ENCODE measurements at places on chromosomes 3 and 15.

DNA sequence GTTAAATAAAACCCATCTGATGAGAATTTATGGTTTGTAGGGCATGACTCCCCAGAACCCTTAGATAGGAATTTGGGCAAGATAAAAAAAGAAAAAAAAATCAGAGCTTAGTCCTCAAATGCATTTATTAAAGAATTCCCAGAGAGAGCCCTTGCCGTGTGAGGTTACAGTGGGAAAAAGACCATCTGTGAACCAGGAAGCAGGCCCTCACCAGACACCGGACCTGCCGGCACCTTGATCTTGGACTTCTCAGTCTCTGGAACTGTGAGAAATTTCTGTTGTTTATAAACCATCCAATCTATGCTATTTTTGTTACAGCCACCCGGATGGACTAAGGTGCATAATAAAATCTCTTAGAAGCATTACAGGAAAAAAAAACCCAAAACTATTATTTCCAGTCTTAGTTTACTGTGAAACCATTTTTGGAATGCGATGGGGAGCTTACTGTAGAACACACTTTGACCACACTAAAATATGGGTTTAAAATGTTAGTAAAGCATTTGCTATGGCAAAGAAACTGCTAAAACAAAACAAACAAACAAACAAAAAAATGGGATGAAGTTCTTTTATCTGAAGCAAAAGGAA, 72.2 kb downstream of the LEKR1 start:
- DNase-seq: no peak

- DNase-seq: no peak
These were observed 8.5 kb downstream of the MESP2 start for GRCh38 chr15:89784686-89784960.

GRCh38 chr3:43950775-43951174, 260.0 kb downstream of the ABHD5 start:
- DNase-seq: no peak

DNA sequence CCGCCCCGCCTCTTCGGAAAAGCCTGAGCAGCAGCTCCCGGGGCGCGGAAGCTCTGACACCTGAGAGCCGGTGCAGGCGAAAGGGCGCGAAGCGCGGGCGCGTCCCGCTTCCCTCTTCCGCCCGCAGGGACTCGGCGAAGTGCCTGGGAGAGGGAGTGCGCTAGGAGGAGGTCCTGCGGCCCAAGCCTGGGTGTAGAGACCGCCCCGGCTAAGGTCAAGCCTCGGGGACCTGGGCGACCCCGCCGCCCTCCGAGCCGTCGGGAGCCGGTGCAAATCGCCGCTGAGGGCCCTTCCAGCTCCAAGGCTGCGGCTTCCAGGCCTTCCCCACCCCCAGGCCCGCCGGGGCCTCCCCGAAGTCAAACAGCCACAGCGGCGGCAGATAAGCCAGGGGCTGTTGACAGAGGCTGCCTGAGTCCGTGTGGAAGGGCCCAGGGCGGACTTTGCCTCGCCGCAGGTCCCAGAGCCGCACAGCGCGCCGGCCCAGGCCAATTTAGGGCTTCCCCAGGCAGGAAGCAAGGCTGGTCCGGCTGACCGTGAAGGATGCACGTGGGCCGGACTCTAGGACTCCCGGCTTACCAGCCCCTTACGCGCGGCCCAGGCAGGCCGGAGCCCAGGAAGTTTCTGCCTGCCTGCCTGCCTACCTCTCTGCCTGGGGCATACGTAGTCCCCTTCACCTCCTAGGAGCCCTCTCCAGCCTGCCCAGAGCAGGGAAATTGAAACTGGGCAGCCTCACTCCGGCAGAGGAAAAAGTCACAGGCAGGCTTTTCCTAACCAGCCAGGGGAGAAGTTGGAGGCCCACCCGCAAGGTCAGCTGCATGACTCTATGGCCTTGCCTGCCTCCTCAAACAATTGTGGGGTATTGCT, 2.3 kb downstream of the ITPKA start:
- DNase-seq: no peak

DNA sequence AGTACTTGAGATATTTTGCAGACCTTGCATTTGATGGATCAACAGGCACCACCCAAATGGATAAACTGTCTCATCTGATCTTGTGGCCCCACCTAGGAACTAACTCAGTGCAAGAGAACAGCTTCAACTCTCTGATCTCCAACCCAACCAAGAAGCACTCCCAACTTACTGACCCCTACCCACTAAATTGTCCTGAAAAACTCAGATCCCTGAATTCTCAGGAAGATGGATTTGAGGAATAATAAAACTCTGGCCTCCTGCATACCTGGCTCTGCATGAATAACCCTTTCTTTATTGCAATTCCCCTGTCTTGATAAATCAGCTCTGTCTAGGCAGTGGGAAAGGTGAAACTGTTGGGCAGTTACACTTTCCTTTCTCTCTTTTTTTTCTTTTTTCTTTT, 247.9 kb downstream of the ZPLD1 start:
- no peak for DNase-seq

DNA sequence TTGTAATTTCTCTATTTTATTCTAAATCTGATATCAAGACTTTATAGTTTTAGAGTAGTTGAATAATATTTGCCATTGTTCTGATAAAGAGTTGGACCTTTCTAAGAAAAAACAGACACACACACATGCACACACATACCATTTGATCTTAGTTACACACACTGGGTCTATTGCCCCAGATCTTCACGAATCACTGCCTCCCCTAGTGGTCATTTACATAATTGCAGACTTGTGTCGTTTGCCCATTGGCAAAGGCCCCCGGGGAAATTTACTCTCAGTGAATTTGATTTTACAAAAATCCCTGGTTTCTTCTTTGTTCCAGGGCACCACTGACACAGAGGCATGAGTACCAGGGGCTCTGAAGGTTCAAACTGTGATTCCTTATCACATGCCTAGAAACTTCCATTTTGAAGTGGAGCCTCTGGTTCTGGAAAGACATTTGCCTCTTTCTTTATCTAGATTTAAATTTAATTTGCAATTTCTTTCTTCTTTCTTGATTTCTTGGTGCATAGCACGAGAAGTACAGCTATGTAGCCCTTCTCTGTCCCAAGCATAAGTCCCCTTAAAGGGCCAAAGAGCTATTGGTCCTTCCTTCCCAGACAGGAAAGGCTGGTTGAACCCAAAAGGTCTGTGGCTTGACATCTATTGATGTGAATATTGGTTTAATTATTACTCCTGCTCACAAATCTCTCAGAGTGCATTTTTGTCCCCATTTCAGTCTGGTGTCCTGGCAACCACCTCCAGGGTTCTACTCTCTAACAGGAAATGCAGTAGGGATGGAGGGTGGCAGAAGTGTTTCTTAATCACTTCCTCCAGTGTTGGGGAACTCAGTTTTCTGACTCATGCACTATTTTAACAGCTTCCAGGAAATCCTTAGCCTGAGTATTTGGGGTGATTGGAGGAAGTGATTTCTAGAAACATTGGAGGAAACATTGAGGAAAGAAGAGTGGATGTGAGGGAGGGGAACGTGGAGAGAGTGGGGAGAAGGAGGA, 32.4 kb upstream of the SLC6A11 start:
- no peak for DNase-seq

DNA sequence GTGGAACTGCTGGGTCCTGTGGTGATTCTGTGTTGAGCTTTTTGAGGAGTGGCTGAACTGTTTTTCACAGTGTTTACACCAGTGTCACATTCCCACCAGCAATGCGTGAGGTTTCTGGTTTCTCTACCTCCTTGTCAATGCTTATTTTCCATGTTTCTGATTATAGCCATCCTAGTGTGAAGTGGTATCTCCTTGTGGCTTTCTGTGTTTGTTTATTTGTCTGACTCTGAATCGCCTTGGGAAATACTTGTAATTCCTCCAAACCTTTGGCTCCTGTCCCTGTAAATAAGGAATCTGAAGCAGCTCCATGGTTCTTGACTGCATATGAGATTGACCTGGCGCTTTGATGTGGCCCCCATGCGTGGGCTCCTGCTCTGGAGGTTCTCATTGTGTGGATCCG, 20.6 kb downstream of the FAN1 start:
- no peak for DNase-seq

- no peak for DNase-seq
These were observed 158.8 kb downstream of the SLCO3A1 start for GRCh38 chr15:92012368-92012629.

DNA sequence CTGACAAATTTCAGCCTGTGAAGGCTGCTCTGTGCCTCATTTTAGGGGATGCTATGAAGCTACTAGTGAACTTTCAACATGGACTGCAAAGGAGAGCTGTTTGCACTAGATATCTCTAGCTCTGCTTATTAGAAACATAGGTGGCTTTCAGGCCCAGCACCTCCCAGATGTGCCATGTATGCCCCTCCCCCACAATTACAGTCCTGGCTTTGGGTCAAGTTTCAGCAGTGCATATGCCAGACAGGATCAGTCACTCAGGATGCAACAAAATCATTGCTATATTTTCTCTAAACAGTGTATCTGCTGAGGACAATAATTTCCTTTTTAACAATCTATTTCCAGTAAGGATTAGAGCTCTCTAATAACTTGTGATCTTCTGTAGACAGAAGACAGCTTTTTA, 178.8 kb upstream of the STAC start:
- no peak for DNase-seq

DNA sequence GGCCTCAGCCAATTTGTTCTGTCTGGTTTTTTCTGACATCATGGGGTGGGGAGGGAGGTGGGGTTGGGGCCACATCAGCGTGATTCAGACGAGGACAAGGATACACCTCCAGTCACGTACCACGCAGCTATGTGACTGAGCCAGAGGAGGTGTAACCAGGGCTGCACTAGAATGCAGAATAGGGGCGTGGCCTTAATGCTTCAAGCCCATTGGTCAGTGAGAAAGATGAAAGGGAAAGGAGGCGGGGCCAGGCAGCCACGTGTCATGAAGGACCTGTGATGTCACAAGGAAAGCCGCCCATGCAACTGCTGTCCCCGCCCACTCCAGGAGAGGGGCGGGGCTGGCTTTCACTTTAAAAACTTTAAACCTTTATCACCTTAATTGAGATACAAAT, at the start of gene GOLGA6L2:
GOLGA6L2 (minus strand) TSS at position 137 of the 394 bp plus-strand sequence; CDS start at position 75, 62 bp downstream.
- peak; percentile 1 for DNase-seq

GRCh38 chr3:54954521-54954920, 26.7 kb upstream of the LRTM1 start:
- peak; percentile 34 for DNase-seq

DNA sequence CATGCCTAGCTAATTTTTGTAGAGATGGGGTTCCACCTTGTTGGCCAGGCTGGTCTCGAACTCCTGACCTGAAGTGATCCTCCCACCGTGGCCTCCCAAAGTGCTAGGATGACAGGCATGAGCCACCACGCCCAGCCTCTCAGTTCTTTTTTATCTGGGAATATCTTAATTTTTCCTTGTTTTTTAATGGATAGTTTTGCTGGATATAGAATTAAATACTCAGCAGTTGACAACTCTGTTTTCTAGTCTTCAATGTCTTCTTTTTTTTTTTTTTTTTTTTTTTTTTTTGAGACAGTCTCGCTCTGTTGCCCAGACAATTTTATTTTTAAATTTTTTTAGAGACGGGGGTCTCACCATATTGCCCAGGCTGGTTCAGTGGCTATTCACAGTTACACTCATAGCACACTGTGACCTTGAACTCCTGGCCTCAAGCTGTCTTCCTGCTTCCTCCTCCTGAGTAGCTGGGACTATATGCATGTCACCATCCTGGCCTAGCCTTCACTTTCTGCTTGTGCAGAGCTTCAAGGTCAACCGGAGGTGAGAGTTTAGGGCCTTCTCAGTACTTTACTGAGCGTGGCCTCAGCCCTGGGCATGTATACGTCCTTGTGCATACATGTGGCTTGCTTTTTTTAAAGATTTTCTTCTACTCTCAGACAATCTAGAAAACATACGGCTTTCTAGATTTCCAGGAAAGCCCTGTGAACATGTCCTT, 120.5 kb downstream of the ZNF609 start:
- DNase-seq: no peak

- DNase-seq: no peak
These were observed 650.8 kb downstream of the MCTP2 start for GRCh38 chr15:94882071-94882712.

DNA sequence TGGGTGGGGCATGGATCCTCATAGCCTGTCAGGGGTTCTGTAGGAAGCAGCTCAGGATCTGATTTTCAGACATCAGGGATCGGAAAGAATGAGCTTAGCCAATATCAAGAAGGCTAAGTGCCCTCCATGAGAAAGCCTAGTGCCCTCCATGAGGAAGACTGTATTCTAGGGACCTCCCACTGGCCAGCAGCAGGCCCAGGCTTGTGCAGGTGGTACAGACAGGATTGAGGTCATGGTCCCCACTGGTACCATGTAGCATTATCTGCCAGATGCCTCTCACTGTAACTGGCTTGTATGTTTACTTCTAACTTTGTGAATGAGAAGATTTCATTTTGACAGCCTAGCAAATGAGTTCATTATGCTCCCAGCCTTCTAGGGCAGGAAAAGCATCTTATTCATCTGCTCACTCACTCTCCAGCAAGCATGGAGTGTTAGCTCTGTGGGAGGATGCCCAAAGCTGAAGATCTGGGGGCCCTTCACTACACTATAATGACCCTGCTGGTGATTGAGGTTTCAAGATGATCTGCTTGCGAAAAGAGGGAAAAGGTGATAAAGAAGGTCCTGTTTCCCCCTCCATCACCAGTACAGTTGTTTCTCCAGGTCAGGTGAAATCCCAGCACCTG, 7.5 kb downstream of the EPHB1 start:
- no peak for DNase-seq

GRCh38 chr15:90191344-90191687, 9.8 kb upstream of the SEMA4B start:
- DNase-seq: no peak

- DNase-seq: peak; percentile 88
These were observed 38.4 kb downstream of the PCOLCE2 start for GRCh38 chr3:142850395-142851023.

GRCh38 chr3:61927332-61927731, 366.0 kb downstream of the PTPRG start:
- DNase-seq: no peak

GRCh38 chr3:143590660-143591059, 257.6 kb downstream of the SLC9A9 start:
- no peak for DNase-seq

- DNase-seq: no peak
These were observed 455.6 kb upstream of the PROK2 start for GRCh38 chr3:72240531-72240930.

DNA sequence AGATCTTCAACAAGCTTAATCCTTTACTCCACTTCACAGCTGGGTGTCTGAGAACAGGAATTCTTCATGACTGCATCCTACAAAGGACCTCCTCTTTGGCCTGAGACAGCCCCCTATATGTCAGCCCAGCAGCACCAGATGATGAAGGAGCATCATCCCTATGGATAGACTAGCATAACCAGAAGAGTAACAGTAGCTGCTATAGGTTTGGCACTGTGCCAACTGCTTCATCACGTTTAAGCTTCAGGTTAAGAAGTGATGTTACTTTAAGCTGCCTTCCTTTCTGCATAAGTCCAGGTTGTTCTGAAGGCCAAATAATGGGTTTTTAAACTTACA, 50.6 kb downstream of the CMSS1 start:
- no peak for DNase-seq

DNA sequence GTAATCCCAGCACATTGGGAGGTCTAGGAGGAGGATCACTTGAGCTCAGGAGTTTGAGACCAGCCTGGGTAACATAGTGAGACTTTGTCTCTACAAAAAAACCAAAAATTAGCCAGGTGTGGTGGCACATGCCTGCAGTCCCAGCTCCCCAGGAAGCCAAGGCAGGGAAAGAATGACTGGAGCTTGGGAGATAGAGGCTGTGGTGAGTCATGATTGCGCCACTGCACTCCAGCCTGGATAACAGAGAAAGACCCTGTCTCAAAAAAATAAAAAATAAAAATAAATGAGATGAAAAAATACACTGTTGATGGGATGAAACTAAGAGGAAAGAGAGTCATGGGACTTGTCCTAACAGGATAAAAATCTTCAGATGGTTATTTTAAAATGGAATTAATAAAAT, 137.6 kb downstream of the IMPG2 start:
- peak; percentile 58 for DNase-seq

- no peak for DNase-seq
These were observed 2.9 kb downstream of the SMARCC1 start for GRCh38 chr3:47778746-47779145.

- DNase-seq: no peak
These were observed 36.7 kb downstream of the SYN2 start for GRCh38 chr3:12040902-12041301.

Data from NCI-H226 (cell line).